ENCODE measurements at places on chromosomes 4 and X.

DNA sequence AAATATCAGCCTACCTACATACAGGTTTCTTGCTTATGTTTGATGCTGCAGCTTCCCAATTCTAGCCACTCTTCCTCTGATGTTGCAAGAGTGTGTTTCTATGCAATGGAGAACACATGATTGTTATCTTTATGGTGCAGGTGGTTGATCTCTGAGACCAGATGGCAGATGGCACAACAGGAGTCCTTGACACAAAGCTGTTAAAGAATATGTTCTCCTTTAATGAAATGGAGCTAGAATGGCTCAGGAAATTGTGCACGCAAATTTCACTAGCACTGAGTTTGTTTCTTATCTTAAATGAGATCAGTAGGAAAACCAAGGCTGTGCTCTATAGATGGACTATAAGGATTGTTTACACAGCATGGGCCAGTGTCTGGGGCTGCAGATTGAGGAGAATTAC, 29.9 kb upstream of the TTC29 start:
- no peak for DNase-seq

- DNase-seq = no peak
Observed at GRCh38 chr4:26152056-26152455, 168.8 kb upstream of the RBPJ start.

- no peak for DNase-seq
Observed at GRCh38 chrX:98939456-98939855, 1470.6 kb downstream of the PCDH19 start.

GRCh38 chr4:56424176-56424575, 11.2 kb downstream of the PPAT start:
- DNase-seq = no peak

DNA sequence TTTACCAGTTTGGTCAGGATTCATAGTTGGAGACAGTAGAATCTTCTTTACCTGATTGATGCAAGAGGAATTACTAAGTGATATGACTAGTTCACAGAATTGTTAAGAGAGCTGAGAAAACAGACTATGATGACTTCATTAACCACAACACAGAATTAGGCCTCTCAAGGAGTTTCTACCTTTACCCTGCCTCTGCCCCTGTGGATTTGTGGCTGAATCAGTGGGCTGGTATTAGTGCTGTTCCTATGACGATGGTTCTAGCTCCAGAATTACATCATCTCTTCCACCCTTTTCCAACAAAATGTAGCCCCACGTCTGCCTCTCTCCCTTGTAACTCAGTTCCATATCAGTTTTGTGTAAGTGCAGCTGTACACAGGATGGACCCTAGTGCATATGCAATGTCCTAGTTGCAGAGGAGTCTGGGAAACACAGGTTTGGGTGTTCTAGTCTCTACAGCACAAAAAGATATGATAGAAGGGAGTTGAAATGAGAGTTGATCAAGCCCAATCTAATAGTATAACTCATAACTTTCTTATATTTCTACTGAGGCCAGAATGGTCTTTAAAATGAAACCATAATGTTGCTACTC, 99.3 kb downstream of the ANXA5 start:
- no peak for DNase-seq

- no peak for DNase-seq
Observed at GRCh38 chr4:136311774-136312173, 1220.5 kb downstream of the PCDH18 start.

- no peak for DNase-seq
Observed at GRCh38 chr4:135359128-135359527, 1157.5 kb upstream of the PABPC4L start.
